ENCODE measurements at places on chromosomes 7 and 10.

- no peak for DNase-seq
Observed at GRCh38 chr10:1737222-1738061, at the start of gene ADARB2. TSS of gene ADARB2 (minus strand) at chr10:1737525.

GRCh38 chr7:120064565-120064964, 208.4 kb upstream of the KCND2 start:
- DNase-seq, result no peak

DNA sequence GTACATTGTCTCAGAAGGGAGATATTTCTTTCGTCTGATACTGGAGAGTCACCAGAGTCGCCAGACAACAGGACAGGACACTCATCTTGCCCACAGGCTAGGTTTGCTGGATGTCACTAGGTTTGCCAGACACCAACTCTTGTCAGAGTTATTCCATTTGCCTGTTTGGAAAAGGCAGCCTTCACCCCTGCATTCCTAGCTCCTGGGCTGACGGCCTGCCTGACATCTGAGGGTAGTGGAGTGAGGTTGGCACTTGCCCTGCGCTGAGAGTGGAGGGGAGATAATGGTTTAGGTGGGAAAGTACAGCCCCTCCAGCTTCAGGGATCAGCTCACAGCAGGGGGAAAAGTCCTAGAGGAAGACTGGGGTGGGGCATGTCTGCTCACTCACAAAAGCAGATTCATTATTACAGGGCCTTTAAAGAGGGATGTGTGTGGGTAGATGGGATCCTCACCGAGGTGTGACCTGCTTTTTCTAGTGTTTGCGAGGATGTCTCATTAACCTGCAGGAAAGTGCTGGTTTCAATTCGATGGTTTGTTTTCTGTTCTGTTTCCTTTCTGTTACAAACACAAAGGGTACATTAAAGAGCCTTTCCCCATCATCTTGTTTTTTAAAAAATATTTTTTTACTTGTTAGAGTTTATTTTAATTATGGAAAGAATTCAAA, 79.3 kb upstream of the TNS3 start:
- no peak for DNase-seq

DNA sequence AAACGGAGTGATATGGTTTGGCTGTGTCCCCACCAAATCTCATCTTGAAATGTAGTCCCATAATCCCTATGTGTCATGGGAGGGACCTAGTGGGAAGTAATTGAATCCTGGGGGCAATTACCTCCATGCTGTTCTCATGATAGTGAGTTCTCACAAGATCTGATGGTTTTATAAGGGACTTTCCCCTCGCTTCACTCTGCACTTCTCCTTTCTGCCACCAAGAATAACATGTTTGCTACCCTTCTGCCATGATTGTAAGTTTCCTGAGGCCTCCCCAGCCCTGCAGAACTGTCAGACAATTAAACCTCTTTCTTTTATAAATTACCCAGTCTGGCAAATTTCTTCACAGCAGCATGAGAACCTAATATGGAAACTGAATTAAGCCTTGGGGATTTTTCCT, 19.1 kb downstream of the FAM3C start:
- no peak for DNase-seq

DNA sequence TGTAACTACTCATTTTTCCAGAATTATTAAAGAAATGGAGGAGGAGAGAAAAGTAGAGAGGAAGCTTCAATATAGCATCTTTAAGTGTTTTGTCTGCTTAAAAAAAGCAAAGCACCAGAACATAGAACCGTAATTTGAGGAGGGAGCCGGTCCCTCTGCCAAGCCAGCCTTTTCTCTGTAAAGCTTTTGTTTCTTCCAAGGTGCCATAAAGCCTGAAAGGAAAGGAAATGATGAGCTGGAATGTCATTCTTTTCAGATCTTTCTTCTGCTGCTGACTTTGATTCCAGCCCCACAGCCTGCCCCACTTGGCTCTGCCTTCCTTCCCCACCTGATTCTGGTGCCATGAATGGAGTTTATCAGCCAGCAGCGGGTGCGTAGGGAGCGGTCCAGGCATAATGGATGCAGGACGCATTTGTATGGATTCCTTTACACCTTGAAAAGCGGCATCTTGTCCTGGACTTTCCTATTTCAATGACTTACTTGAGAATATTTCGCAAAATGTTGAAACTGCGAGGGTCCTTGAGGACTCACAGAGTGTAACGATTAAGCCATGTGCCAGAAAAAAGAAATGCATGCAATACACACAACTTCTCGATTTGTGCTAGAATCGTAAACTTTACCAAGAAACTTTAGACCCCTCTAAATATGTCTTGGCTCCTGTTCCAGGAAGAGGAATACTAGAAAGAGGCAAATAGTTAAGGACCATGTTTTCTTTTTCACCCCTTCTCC, 569.5 kb upstream of the MGMT start:
- DNase-seq, result no peak
